ENCODE measurements at places on chromosomes 4 and X. TPM values are rescaled to one million over a fixed set of nuclear protein-coding genes. Genes with fewer than 3 reads are reported as not detected.

Gene ARHGAP4
- 1.2 TPM for total RNA-seq

Gene DCAF12L1
- not detected for total RNA-seq

Gene EGF
- 0.13 TPM for total RNA-seq

Gene LRP2BP
- 0.79 TPM for total RNA-seq

Gene STK26
- 0.75 TPM for total RNA-seq

Gene F9
- total RNA-seq = not detected

Gene SAT1
- 182 TPM for total RNA-seq

Gene GCNA
- total RNA-seq = 2.7 TPM

Gene GABRE
- total RNA-seq = 43.3 TPM

Gene NEIL3
- 6.6 TPM for total RNA-seq

Gene STARD8
- 3.2 TPM for total RNA-seq

Gene KDR
- total RNA-seq = 18.2 TPM

Gene MAGEC2
- not detected for total RNA-seq

Gene TCEAL6
- total RNA-seq = not detected

Gene CNKSR2
- 2.9 TPM for total RNA-seq

Gene DNAAF6
- total RNA-seq = not detected

Gene CTAG1B
- total RNA-seq = not detected

Gene GAGE13
- total RNA-seq = not detected

Gene TRMT2B
- 16.5 TPM for total RNA-seq

Gene CHRNA9
- total RNA-seq = not detected

Gene RHOXF2B
- not detected for total RNA-seq

Gene UGT8
- total RNA-seq = not detected

Gene GLRA2
- not detected for total RNA-seq

Gene ALAS2
- total RNA-seq = not detected

Gene C4orf54
- total RNA-seq = not detected

Gene TMEM154
- 0.26 TPM for total RNA-seq

Gene HSD17B13
- under 0.01 TPM for total RNA-seq

Gene MSANTD1
- total RNA-seq = 0.56 TPM

Gene PCDH10
- 50.9 TPM for total RNA-seq

Gene GPR119
- not detected for total RNA-seq

Gene EXOC1L
- total RNA-seq = not detected

Gene GBA3
- under 0.01 TPM for total RNA-seq

Gene CENPI
- 14.1 TPM for total RNA-seq

Gene BBS12
- 6.2 TPM for total RNA-seq

All from aortic smooth muscle cell (primary cell).